ENCODE measurements at places on chromosomes 2 and 18. TPM values are rescaled to one million over a fixed set of nuclear protein-coding genes. Genes with fewer than 3 reads are reported as not detected.

- no peaks in the 10 kb centered on the region for H3K36me3 ChIP-seq
- no peaks in the 10 kb centered on the region for H3K27me3 ChIP-seq
- no peaks in the 10 kb centered on the region for H3K4me1 ChIP-seq
- peak overlapping the region; percentile 80 for H3K27ac ChIP-seq
- no peak for DNase-seq
These were observed 585 bp upstream of the ANAPC1 start for GRCh38 chr2:111884592-111884964.

DNA sequence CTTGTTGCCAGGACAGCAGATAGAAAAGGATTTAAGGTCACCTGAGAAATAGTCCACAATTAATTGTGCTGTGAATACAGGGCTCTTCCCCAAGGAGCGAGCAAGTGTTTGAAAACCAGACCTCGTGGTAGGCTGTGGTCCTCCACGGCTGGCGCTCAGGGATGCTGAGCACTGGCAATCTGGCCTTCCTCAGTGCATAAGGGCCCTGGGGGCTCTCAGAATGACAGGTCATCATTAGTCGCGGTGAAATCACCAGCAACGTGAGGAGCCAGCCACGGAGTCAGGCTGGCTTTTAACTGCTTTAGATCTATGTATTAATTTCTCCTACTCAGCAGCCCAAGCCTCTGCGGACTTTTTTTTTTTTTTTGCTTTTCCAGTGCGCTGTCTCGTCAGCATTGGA is 148.5 kb downstream of the FHOD3 start:
- H3K4me1 ChIP-seq, result peaks cover 50% of the 10 kb centered on the region
- peak overlapping the region; percentile 20 for H3K27ac ChIP-seq
- no peak for DNase-seq
- H3K27me3 ChIP-seq, result no peaks in the 10 kb centered on the region
- no peaks in the 10 kb centered on the region for H3K36me3 ChIP-seq

The RNPEPL1 gene
- total RNA-seq, result 76.3 TPM

DNA sequence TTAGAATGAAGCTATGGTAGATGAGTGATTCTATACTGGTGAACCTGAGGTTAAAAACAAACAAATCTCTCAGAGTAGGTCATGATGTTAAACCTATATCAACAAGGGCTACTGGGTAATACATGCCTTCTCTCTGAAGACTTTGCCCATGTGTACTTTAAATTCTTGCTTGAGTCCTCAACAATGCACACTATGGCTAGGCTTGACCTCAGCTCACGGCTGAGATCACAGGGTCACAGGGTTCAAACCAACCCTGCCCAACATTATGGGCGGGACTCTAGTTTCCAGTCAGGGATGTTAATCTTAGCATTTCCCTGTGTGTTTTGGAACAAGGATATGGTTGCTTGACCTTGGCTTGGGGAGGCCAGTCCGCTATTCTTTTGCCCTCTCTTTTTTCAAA is 7.7 kb downstream of the CD28 start:
- H3K27me3 ChIP-seq, result no peaks in the 10 kb centered on the region
- peak; percentile 65 for DNase-seq
- H3K27ac ChIP-seq, result no peak overlapping the region
- H3K4me1 ChIP-seq, result no peaks in the 10 kb centered on the region

- H3K27ac ChIP-seq, result no peak overlapping the region
- H3K36me3 ChIP-seq, result no peaks in the 10 kb centered on the region
- H3K4me3 ChIP-seq, result no peak overlapping the region
These were observed 118.4 kb upstream of the TMEM18 start for GRCh38 chr2:795531-796041.

DNA sequence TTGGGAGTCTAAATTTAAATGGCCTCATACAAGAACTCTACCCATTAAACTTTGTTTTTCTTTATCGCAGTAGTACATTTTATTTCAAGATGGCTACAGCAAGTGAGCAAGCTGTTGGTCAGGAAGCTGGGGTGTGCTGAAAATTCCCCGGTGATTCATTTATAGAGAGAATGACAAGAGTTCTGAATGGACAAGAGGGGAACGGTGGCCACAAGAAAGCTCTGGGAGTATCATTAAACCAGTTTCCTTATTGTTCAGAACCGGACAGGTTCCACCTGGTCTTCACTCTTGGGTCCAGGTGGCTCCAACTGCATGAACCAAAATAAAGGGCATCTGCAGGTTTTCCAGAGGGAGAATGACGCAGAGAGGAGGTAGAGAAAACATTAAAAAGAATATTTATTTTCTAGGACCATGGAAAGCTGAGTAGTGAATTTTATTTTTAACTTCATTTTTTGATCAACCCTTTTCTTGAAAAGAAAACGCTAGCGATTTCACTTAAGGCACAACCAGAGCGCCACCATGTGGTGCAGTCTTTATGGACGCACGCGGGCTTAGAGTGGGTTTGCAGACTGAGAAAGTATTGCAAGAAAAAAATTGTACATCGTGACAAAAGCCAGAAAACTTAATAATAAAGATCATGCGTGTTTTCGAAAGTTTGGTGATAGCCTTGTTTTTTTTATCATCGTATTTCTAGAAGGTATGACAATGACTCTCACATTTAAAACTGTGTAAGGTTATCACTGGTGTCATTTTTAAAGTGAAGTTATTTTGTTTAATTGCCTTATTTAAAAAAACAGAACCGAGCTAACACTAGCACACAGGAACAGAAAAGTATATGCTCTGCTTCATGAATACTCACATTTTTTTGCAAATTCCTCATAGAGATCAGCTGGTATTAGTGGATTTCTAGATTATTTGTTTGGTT is 97.9 kb upstream of the NOL4 start:
- no peaks in the 10 kb centered on the region for H3K36me3 ChIP-seq

- no peaks in the 10 kb centered on the region for H3K36me3 ChIP-seq
- H3K27ac ChIP-seq, result peak overlapping the region; percentile 99
- H3K4me3 ChIP-seq, result peak overlapping the region; percentile 84
- peaks cover 55% of the 10 kb centered on the region for H3K4me1 ChIP-seq
- no peaks in the 10 kb centered on the region for H3K27me3 ChIP-seq
- no peak for DNase-seq
These were observed 2.4 kb downstream of the HNRNPLL start for GRCh38 chr2:38600242-38600891.

DNA sequence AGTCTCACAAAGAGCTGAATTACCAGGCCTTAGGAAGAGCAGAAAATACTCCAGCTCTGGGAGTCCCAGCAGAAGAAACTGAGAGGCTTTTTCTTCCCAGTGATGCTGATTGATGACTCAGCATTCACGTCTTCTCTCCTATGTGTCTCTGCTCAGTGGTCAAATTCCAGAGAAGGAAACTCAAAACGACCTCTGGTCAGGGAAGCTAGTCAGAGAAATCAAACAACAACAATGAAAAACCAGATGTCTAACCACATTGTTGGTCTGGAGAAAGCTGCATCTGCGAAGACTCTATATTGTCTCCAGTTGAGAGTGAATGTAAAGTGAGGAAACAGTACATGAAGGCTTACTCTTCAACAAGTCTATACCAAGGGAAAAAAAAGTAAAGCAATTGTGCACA is 28.6 kb upstream of the CERS6 start:
- no peaks in the 10 kb centered on the region for H3K4me1 ChIP-seq
- H3K4me3 ChIP-seq, result no peak overlapping the region
- no peak overlapping the region for H3K27ac ChIP-seq
- DNase-seq, result no peak
- no peaks in the 10 kb centered on the region for H3K36me3 ChIP-seq

- H3K36me3 ChIP-seq, result no peaks in the 10 kb centered on the region
- H3K27me3 ChIP-seq, result no peaks in the 10 kb centered on the region
- peaks cover 13% of the 10 kb centered on the region for H3K4me1 ChIP-seq
- DNase-seq, result no peak
These were observed 12.9 kb downstream of the HES6 start for GRCh38 chr2:238226698-238227586.

GRCh38 chr18:4157352-4157751 is 297.8 kb downstream of the DLGAP1 start:
- H3K4me3 ChIP-seq, result no peak overlapping the region
- DNase-seq, result no peak
- no peaks in the 10 kb centered on the region for H3K4me1 ChIP-seq
- no peaks in the 10 kb centered on the region for H3K36me3 ChIP-seq

- peaks cover 5% of the 10 kb centered on the region for H3K4me1 ChIP-seq
- H3K4me3 ChIP-seq, result no peak overlapping the region
- DNase-seq, result no peak
- H3K27me3 ChIP-seq, result no peaks in the 10 kb centered on the region
These were observed 104.3 kb downstream of the MYO5B start for GRCh38 chr18:50090370-50091312.

DNA sequence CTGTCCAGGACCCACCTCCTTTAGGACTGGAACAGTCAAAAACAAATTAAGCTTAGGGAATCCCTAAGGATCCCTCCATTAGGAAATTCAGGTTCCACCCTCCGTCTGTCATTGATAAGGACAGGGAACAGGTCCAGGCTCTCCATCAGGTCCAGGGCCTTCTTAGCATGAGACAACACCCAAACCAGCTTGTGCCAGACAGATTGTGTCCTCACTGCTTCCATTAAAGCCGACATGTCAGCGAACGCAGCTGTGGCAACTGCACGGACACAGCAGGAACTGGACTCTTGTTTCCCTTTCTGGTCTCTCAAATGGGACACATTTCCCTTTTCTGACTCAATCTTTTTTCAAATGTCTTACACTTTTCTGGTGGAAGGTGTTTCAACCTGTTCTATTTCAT is 81.4 kb downstream of the BCL11A start:
- DNase-seq, result no peak
- no peaks in the 10 kb centered on the region for H3K27me3 ChIP-seq
- no peaks in the 10 kb centered on the region for H3K4me1 ChIP-seq
- H3K4me3 ChIP-seq, result no peak overlapping the region
- H3K27ac ChIP-seq, result no peak overlapping the region
- H3K36me3 ChIP-seq, result no peaks in the 10 kb centered on the region

DNA sequence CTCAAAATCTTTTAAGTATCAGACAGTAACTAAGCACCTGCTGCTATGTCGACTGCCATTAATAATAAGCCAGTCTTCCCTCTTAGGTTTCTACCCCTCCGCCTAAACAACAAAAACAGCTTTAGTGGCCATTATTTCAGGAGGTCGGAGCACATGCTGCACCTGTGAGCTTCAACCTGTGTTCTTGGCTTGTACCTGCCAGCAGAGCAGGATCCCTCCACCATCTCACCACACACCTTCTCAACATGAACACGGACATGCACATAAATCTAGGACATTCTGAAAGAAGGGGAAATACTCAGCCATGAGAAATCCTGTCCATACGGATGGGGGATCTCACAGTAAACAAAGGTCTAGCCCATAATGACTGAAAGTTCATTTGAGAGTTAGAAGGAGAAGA is 3.7 kb downstream of the CYB5A start:
- H3K36me3 ChIP-seq, result no peaks in the 10 kb centered on the region
- H3K27me3 ChIP-seq, result no peaks in the 10 kb centered on the region
- no peak overlapping the region for H3K4me3 ChIP-seq
- H3K27ac ChIP-seq, result peak overlapping the region; percentile 49

DNA sequence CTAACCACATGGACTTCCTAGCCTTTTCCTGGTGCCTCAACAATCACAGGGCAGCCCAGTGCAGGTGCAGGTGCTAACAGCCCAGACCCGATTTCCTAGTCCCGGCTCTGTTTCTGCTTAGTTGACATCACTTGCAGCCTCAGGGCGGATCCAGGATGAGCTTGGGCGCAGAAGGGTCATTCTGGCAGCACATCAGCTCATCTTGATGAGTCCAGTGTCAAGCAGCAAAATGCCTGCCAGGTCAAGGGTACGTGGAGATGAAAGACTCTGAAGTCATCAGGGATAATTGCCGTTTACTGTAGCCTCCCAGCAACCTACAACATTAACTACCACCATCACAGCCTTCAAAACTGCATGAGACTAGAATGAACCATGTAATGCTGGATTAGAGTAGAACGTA is 39.4 kb upstream of the EFHD1 start:
- no peaks in the 10 kb centered on the region for H3K36me3 ChIP-seq
- H3K27me3 ChIP-seq, result no peaks in the 10 kb centered on the region
- no peak overlapping the region for H3K4me3 ChIP-seq
- H3K27ac ChIP-seq, result no peak overlapping the region
- no peak for DNase-seq

- no peak overlapping the region for H3K27ac ChIP-seq
- H3K4me1 ChIP-seq, result no peaks in the 10 kb centered on the region
- peak; percentile 57 for DNase-seq
These were observed 39.0 kb upstream of the MAL start for GRCh38 chr2:94986392-94986963.

The UGT1A5 gene
- total RNA-seq, result not detected

- no peak overlapping the region for H3K4me3 ChIP-seq
- no peak overlapping the region for H3K27ac ChIP-seq
- no peaks in the 10 kb centered on the region for H3K4me1 ChIP-seq
These were observed 26.7 kb downstream of the LHCGR start for GRCh38 chr2:48728840-48729239.

The UGT1A1 gene
- total RNA-seq, result not detected

The ENOSF1 gene
- 13.7 TPM for total RNA-seq

- no peak for DNase-seq
- H3K4me3 ChIP-seq, result no peak overlapping the region
- no peaks in the 10 kb centered on the region for H3K36me3 ChIP-seq
- no peak overlapping the region for H3K27ac ChIP-seq
- no peaks in the 10 kb centered on the region for H3K27me3 ChIP-seq
- H3K4me1 ChIP-seq, result no peaks in the 10 kb centered on the region
These were observed 83.3 kb downstream of the ICOS start for GRCh38 chr2:204019572-204020501.

The GDF7 gene
- total RNA-seq, result 1.7 TPM

The MSGN1 gene
- total RNA-seq, result not detected

The BCL2 gene
- total RNA-seq, result 6.5 TPM

DNA sequence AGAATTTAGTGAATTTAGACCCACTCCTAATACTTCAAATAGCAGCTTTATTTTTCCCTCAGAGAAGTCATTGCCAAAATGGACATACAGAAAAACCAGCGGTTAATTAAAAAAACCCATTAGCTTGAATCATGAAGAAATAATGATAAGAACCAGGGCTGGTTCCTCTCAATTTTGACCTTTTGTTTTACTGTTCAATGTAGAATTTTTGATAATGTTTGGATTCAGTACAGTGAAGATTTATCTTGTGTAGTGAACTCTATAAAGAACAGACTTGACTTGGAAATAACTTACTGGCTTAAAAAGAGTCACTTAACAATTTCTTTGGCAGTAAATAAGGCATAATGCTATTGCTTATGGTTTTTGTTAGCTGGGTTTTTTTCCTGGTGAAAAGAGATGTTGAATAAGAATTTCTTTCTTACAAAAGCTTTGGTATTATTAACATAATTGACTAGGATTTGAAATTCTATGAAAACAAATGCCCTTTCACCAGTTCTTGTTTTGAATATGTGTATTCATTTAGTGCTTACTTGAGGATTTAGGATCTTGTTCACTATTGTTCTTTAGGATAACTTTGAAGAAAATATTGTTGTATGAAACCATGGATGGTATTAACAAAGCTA is 73.4 kb upstream of the ITPRID2 start:
- H3K27me3 ChIP-seq, result no peaks in the 10 kb centered on the region
- H3K4me3 ChIP-seq, result no peak overlapping the region
- H3K27ac ChIP-seq, result no peak overlapping the region
- no peaks in the 10 kb centered on the region for H3K4me1 ChIP-seq
- H3K36me3 ChIP-seq, result no peaks in the 10 kb centered on the region
- no peak for DNase-seq

- H3K27me3 ChIP-seq, result no peaks in the 10 kb centered on the region
- no peaks in the 10 kb centered on the region for H3K36me3 ChIP-seq
- peaks cover 33% of the 10 kb centered on the region for H3K4me1 ChIP-seq
- DNase-seq, result no peak
These were observed 422.8 kb upstream of the ZEB2 start for GRCh38 chr2:144942516-144943256.

- H3K4me1 ChIP-seq, result peaks cover 14% of the 10 kb centered on the region
- H3K4me3 ChIP-seq, result no peak overlapping the region
- H3K27ac ChIP-seq, result no peak overlapping the region
- no peak for DNase-seq
- H3K36me3 ChIP-seq, result no peaks in the 10 kb centered on the region
These were observed 32.4 kb upstream of the TMEM131 start for GRCh38 chr2:98028101-98028561.

The SLC5A7 gene
- not detected for total RNA-seq
